Stimulated activated CD8-positive, alpha-beta memory T cell treated with anti-CD3 and anti-CD28 coated beads, Interleukin-15, amount 100 ng/mL, for 4 hours (primary cell): ENCODE measurements at places on chromosomes 6 and 20.

- no peak for DNase-seq
Measured at GRCh38 chr20:10634211-10634610, 39.6 kb downstream of the JAG1 start.

GRCh38 chr6:1590580-1590979 is 19.1 kb upstream of the FOXC1 start:
- DNase-seq, result no peak

DNA sequence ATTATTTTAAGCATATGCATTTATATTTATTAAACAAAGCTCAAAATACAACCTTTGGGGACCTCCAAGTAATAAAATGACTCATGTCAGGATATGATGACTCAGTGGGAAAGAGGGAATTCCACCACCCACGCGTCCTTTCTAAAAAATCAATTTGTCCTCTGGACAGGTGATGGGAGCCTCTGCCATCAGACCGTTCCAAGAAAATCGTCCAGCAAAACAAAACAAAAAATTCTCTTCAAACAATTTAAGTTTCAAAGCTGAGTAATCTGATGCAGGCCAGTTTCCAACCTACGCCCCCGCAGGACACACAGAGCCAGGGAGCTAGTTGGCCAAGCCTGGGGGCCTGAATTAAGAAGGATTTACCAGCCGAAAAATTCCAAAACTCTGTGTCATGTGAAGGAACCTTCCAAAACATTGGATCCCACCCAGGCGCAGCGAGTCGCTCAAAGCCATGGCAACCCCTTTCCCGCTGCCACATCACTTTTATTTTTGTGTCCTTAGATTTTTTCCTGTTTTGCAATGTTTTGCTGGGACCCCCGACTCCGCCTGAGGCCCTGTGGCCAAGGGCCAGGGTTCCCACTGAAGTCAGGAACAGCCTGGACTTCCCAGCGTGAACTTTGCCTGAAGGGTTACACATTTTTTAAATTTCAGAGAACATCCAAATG is 95.3 kb downstream of the NFATC2 start:
- no peak for DNase-seq

GRCh38 chr6:11692451-11693376 is 85.9 kb downstream of the ADTRP start:
- DNase-seq, result no peak

DNA sequence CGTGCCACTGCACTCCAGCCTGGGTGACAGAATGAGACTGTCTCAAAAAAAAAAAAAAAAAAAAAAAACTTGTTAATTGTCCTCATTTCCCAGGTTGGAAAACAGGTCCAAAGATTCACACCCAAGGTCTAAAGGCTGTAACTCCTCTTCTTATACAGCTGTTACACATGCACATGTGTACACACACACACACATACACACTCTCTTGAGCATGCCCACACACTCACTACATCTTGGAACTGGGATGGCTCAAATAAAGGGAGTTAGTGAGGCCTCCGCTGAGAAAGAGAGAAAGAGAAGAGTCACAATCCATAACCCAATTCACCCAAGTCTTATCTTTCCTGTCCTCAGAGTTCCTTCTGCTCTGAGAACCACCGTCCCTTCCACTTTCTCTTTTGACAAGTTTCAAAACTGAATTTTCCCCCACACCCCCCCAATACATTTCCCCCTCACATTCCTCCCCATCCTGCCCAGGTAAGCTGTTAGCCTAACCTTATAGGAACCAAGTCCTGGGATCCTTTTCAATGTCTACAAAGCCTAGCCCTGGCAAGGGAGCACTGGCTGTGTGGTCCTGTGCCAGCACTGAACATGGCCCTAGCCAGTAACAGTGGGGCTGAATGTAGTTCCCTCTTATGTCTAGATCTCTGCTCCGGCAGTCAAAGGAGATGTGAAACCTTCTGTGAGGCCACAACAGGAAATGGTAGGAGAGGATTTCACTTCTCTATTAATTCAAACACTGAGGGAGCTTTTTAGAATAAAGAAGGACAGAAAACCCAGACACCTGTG is 3.2 kb upstream of the HLA-DMB start:
- no peak for DNase-seq

- no peak for DNase-seq
Measured at GRCh38 chr6:19812512-19813119, 24.6 kb upstream of the ID4 start.

DNA sequence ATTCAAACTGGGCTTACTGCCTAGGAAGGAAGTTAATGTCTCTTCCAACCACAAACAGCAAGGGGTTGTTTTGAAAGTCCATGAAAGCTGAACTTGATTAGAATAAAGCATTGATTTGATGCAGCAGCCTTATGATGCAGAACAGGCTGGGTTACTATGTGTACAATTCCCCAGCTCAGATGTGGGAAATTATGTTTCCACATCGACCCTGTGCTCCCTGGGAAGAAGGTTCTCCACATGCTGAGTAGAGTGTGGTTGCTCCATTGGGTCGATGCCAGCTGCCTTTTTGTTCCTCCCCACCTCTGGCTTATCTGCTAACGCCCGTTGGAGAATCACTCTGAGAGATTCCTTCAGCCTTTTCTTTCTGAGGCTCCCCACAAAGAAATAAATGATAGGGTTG is 1.2 kb downstream of the MAS1L start:
- DNase-seq, result no peak

DNA sequence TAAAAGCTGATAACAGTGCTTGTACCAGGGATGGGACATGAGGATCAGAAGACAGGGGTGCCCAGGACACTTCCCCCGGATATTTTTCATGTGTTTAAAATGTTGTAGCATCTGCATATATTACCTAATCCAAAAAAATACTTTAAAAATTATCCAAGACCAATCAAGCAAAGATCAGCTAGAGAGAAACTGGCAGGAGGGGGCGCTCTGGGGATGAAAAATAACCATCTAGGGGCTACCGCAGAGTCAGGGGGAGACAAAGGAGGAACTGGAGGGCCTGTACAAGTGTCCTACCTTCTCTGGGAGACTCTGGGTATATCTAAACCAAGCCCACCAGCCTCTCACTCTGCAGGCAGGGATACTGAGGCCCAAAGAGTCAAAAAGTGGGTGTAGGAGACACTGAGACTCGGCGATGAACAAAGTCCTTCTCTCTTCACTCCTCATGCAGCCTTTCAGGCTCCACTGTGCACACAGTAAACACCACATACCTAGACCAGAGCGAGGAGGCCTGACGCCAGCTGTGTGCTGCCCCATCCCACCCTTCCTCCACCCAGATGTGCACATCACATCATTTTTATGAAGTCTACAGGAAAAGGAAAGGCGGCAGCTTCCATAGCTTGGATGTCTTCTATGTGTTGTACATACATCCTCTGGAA is 9.8 kb downstream of the RIMS4 start:
- no peak for DNase-seq

GRCh38 chr6:36115412-36115811 is 14.9 kb upstream of the MAPK13 start:
- DNase-seq, result no peak

- DNase-seq, result peak; percentile 85
Measured at GRCh38 chr20:34876406-34877282, at the start of gene ACSS2. Gene ACSS2 (plus strand): TSS chr20:34876612. CDS start chr20:34876646, 34 bp downstream.

- no peak for DNase-seq
Measured at GRCh38 chr6:121351916-121352315, 17.6 kb upstream of the TBC1D32 start.

GRCh38 chr20:54550776-54551396 is 75.5 kb downstream of the DOK5 start:
- DNase-seq, result no peak

GRCh38 chr20:48706710-48707365 is 121.0 kb downstream of the PREX1 start:
- DNase-seq, result no peak

DNA sequence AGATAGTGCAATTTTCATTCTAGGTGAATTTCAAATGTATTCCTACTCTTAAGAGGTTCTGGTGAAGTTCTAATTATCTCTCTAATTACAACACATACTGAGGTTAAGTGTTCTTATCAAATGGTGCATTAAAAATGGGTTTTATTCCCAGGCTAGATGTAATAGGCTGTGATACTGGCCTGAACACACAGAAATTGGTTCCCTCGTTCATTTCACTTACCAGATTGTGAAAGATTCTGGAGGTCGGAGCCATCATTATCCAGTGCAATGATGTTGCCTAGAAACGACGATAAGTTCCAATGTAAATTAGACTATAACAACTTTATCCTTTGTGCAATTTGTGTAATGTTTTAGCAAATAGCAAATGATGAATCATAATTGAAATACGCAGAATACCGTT is 172.6 kb upstream of the SOX4 start:
- no peak for DNase-seq

- DNase-seq, result no peak
Measured at GRCh38 chr6:90222724-90223198, 73.9 kb downstream of the BACH2 start.

- no peak for DNase-seq
Measured at GRCh38 chr6:149190224-149190831, 127.2 kb upstream of the TAB2 start.

GRCh38 chr6:30657454-30657853 is 10.5 kb downstream of the C6orf136 start:
- no peak for DNase-seq

GRCh38 chr20:57664476-57664875 is 44.2 kb upstream of the ZBP1 start:
- no peak for DNase-seq

DNA sequence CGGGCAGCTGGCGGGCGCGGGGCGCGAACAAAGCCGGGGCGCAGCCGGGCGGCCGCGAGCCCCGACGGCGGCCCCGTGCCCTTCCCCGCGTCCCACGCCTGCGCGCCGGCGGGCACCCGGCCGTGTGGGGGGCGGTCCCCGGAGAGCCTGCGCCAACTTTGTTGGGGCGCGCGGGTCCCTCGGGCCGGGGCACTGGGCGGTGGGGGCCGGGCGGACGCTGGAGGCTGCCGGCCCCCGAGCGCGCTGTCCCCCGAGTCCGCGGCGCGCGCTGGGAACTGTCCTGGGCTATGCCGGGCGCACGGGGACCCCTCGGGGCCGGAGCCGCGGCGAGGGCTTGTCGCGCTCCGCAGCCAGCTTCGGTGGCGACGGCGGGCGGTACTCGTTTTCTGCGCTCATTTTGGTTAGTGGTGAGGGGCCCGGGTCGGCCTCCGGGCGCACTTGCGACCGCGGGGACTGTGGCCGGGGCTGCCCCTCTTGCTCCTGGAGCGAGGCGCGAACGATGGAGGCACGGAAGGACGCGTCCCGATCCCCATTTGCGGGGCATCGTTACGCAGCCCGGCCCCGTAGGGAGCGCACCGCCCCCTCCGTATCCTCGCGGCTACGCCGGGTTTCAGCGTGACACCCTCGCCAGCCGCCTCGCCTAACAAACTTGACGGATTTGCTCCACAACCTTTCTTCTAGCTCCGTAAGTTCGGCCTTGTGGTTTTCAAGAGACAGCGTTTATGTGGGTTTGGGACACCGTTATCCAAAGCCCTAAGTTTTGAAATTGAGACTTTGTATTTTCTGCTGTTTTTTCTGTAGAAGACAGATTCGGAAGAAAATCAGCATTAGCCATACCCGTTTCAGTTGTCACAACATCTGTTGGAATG is 622 bp downstream of the SS18L1 start:
- peak; percentile 38 for DNase-seq

DNA sequence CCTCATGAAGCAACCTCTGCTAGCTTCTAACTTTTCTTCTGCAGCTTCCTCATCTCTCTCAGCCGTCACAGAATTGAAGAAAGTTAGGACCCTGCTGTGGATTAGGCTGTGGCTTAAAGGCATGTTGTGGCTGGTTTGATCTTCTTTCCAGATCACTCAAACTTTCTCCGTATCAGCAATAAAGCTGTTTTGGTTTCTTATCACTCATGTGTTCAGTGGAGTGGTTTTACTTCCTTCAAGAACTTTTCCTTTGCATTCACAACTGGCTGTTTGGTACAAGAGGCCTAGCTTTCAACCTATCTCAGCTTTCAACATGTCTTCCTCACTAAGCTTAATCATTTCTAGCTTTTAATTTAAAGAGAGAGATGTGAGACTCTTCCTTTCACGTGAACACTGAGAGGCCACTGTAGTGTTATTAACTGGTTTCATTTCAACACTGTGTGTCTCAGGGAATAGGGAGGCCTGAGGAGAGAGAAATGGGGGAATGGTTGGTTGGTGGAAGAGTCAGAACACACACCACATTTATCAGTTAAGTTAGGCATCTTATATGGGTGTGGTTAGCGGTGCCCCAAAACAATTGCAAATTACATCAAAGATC is 17.2 kb downstream of the ZSCAN23 start:
- DNase-seq, result no peak

GRCh38 chr6:30450548-30450908 is 38.8 kb upstream of the HLA-E start:
- no peak for DNase-seq

DNA sequence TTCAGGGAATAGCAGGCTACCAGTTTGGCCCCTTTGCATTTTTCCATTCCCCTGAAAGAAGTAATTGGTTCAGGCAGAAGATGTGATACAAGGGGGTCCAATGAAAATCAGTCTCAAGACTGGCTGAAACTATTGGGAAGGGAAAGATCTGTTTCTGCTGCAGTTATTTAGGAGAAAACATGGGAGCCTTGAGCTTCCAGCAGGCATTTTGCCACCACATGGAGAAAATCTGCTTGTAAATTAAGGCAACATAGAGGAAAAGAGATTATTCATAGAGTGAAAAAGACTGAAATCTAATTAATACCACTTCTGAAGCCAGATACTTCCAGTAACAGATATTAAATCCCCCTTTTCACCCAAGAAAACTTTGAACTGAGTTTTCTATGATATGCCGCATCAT is 44.2 kb upstream of the SNAP25 start:
- DNase-seq, result no peak

GRCh38 chr6:7959453-7959852 is 48.9 kb upstream of the TXNDC5 start:
- DNase-seq, result no peak

DNA sequence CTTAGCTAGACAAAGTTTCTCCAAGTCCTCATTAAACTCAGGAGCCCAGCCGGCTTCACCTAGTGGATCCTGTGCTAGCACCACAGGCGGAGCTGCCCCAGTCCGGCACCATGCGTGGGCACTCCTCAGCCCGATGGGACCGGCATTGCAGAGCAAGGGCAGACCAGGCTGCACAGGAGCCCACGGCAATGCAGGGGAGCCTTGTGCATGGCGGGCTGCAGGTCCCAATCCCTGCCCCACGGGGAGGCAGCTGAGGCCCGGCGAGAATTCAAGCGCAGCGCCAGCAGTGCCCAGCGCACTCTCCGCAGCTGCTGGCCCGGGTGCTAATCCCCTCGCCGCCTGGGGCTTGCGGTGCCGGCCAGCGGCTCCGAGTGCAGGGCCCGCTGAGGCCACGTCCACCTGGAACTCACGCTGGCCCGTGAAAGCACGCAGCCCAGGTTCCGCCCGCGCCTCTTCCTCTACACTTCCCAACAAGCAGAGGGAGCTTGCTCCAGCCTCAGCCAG is 292.3 kb upstream of the EYS start:
- DNase-seq, result no peak
